ENCODE measurements at places on chromosomes 2 and 18.

DNA sequence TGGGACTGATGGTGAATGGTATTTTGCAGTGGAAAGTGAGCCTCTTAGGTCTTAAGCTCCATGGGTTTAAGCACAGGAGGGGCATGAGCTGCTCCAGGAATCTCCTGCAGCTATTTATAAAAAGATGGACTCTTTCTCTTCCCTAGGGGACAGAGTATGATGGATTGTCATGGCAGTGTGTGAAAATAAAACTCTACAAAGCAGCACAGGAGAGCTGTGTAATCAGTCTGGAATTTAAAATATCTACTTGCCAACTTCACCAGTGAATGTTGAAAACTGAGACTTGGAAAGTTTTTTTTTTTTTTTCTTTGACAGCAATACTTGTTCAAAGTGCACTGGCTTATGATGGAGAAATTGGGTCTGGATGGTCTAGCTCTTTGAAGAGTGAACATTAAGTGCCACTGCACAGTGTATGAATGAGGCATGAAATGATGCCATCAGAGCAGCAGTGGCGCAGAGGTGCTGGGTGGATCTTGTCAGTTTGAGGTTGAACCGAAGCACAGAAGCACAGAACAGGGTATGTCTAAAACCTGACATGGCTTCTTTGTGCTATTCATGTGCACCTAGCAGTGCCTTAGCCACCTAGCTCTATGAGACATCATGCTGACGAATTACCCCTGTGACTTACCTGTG is 245.4 kb downstream of the PTPRM start:
- DNase-seq, result no peak

DNA sequence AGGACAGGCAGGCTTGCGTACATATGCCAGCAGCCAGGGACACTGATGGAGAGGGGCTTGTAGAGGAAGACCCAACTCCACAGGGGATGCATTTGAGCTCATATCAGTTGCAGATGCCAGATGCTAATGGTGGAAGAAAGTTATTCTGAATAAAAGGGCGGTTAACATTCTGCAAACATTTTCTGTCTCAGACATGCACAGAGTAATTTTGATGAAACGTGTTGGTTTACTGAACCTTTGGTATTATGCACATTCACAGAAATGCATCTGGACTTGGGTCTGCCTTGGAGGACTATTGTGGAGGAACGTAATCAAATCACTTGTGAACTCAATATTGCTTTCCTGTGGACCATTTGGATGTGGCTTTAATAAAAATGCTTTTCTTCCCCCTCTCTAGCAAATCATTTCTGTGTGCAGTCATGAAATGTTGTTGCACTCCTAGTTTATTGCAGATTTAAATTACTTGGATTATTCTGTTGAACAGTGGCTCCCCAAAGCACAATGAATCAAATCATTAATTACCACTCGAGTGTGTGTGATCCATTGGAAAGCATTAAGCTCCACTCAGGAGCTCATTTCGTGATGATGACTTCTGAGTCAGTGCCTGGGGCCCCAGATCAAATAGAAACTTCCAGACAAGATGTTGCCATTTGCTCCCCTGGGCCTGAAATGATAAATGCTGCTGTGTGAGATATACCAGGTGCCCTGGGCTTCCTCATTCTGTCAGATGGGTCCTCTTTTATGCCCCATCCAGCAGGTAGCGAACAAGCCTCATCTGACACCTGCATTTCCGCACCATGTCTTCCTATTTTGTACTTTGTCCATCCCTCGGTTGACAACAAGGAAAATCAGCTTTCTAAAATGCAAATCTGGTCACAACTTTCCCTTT is 697.0 kb upstream of the HS6ST1 start:
- no peak for DNase-seq

DNA sequence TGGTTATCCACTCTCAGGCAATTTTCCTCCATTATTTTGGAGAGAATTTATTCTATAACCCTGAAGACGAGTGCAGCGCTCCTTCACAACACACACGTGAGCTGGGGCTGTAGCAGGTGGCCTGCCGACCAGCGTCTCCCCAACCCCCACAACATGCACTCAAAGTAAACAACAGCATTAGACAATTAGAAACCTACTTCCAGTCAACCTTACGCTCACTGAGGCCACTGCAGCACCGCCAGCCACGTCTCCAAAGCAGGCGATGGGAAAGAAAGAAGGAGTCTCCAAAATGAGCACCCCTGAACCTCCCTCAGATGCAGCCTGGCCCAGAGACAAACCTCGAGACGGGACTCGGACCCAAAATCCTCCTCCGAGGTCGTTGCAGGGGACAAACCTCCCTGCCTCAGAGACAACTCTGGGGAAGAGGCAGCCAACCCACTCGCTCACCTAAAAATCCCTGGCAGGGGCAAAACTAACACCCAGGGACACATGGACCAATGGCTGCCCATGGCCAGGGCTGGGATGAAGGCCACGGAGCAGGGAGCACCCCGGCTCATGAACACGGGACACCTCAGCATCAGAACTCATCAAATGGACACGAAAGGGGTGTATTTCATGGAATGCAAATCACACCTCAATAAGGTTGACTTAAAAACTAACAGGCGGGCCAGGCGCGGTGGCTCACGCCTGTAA is 2.6 kb downstream of the SLC66A2 start:
- no peak for DNase-seq

GRCh38 chr2:191611614-191612013 is 66.3 kb upstream of the NABP1 start:
- no peak for DNase-seq

- DNase-seq, result no peak
Observed at GRCh38 chr2:66427300-66427699, 7.6 kb upstream of the MEIS1 start.

GRCh38 chr2:8487461-8487932 is 194.4 kb upstream of the ID2 start:
- DNase-seq, result no peak
